ENCODE measurements at places on chromosomes 2 and 18.
A peak's percentile ranks its signal among the peaks of the same experiment; 100 is the strongest.

- no peaks in the 10 kb centered on the region for H3K4me1 ChIP-seq
- no peak overlapping the region for H3K27ac ChIP-seq
- DNase-seq: no peak
- H3K27me3 ChIP-seq: no peaks in the 10 kb centered on the region
- H3K36me3 ChIP-seq: no peaks in the 10 kb centered on the region
- H3K4me3 ChIP-seq: no peak overlapping the region
Observed at GRCh38 chr2:150211164-150211631, 276.3 kb downstream of the RND3 start.

- peaks cover 35% of the 10 kb centered on the region for H3K27me3 ChIP-seq
- H3K4me1 ChIP-seq: peaks cover 9% of the 10 kb centered on the region
- H3K27ac ChIP-seq: no peak overlapping the region
- no peaks in the 10 kb centered on the region for H3K36me3 ChIP-seq
Observed at GRCh38 chr2:32947484-32948143, 861 bp downstream of the LTBP1 start.

- H3K4me1 ChIP-seq: peaks cover 9% of the 10 kb centered on the region
- no peaks in the 10 kb centered on the region for H3K36me3 ChIP-seq
- peak; percentile 45 for DNase-seq
- H3K4me3 ChIP-seq: no peak overlapping the region
Observed at GRCh38 chr2:118881490-118882129, 34.2 kb upstream of the EN1 start.

GRCh38 chr2:49175831-49176230 is 21.5 kb upstream of the FSHR start:
- no peaks in the 10 kb centered on the region for H3K4me1 ChIP-seq
- no peak overlapping the region for H3K27ac ChIP-seq
- DNase-seq: no peak
- H3K36me3 ChIP-seq: no peaks in the 10 kb centered on the region
- no peaks in the 10 kb centered on the region for H3K27me3 ChIP-seq
- no peak overlapping the region for H3K4me3 ChIP-seq

Data from activated T-helper 2 cell treated with anti-CD3 and anti-CD28 coated beads, Interferon-gamma antibody, Interleukin-2, Interleukin-4, amounts not matched to agents 10 μg/mL and 5 μg/mL and 100 μg/mL, durations not matched to agents 14 hours and 24 hours and 36 hours (primary cell).